ENCODE measurements at places on chromosomes 1 and 21.
A peak's percentile ranks its signal among the peaks of the same experiment; 100 is the strongest.

- peak; percentile 71 for DNase-seq
These were observed 351.3 kb upstream of the RUNX1 start for GRCh38 chr21:35400233-35400939.

GRCh38 chr1:31681415-31681814, 22.4 kb downstream of the COL16A1 start:
- DNase-seq = no peak

DNA sequence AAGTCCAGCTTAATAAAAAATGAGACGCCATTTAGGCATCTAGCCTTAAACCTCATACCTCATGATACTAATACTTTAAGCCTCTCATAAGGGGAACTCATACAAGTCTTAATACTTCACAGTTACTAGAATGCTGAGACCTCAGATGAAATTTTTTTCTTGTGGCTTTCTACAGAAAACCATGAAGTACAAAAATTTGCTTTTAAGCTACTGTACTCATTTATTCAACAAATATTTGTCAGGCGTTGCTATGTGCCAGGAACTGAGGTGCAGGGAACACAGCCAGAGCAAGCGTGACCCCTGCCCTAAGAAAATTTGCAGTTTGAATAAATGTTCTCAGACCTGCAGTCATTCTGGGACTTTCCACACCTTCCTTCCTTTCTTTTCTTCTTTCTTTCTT, 150.6 kb downstream of the MRPL39 start:
- no peak for DNase-seq

- no peak for DNase-seq
These were observed 99.7 kb downstream of the SLC45A1 start for GRCh38 chr1:8417625-8418024.

DNA sequence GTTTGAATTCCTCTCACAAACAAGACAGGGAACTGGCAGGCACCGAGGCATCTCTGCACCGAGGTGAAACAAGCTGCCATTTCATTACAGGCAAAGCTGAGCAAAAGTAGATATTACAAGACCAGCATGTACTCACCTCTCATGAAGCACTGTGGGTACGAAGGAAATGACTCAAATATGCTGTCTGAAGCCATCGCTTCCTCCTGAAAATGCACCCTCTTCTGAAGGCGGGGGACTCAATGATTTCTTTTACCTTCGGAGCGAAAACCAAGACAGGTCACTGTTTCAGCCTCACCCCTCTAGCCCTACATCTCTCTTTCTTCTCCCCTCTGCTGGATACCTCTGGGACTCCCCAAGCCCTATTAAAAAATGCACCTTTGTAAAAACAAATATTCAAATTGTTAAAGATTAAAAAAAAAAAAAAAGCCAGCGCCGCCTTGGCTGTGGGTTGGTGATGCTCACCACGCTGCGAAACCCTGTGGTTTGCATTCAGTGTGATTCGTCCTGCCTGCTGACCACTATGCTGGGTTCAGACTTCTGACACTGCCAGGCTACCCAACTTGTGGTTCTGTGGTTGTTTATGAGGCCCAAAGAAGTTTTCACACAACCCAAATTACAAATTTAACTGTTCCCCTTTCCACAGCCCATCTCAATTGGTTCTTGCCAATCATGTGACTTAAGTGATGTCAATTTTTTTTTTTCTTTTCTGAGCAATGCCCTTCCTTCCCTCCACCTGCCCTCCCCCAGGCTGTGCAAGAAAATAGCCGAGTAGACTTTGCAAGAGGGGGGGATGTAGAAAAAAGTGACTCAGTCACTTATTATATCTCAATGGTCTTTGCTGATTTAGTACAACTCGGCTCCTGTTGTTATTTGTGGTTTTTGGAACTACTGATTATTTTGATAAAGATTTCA, at the start of gene RUNX1:
TSS of gene RUNX1 (minus strand) at position 597 of the 912 bp plus-strand sequence.
- peak; percentile 70 for DNase-seq

- no peak for DNase-seq
These were observed 883.4 kb upstream of the B3GALT2 start for GRCh38 chr1:194069831-194070218.

GRCh38 chr1:170567214-170567613, 35.2 kb downstream of the GORAB start:
- DNase-seq = no peak

- DNase-seq = no peak
These were observed 79.0 kb upstream of the CAPZB start for GRCh38 chr1:19564366-19564765.

DNA sequence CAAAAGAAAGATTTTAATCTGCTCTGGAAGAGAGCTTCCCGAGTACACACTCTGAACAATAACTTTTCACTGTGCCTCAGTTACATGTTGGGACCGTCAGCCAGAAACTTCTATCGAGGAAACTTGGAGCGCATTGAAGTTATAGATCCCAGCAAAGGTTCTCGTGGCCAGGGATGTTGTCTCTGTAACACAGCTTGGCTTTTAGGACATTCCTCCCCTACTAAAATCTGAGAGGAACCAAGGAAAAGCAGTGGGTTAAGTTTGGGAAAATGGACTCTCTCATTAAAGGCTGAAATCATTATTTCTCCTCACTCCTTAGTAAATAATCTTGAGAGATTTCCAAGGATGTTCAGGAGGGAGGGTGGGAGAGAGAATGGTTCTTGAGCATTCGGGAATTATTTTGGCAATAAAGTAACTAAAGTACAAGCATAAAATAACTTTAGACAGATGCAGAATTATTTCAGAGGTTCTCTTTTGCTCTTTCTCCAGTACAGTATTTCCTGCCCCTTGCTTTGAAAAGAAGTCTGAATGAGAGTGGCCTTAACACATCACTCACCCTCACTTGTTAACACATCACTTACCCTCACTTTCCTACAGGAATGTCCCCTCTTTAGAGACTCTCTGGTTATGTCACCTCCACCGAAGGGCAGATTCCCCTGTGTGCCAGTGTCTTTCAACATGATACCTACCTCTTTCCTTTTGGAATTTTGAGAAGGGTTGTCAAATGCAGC, 1.8 kb upstream of the NFIA start:
- no peak for DNase-seq

GRCh38 chr1:212686591-212686990, 13.0 kb downstream of the BATF3 start:
- no peak for DNase-seq

DNA sequence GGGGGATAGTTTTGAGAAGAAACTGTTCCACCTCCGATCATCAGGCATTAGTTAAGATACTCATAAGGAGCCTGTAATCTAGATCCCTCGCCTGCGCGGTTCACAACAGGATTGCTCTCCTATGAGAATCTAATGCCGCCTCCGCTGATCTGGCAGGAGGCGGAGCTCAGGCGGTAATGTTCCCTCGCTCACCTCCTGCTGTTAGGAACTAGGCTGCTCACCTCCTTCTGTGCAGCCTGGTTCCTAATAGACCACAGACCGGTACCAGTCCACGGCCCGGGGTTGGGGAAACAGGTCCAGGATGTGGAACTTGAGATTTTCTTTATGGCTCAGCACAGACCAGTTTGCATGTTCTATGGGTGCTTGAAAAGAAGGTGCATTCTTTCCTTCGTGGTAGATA, 27.2 kb upstream of the FAM3B start:
- peak; percentile 18 for DNase-seq

GRCh38 chr1:11978301-11978700, 1.9 kb upstream of the MFN2 start:
- no peak for DNase-seq

DNA sequence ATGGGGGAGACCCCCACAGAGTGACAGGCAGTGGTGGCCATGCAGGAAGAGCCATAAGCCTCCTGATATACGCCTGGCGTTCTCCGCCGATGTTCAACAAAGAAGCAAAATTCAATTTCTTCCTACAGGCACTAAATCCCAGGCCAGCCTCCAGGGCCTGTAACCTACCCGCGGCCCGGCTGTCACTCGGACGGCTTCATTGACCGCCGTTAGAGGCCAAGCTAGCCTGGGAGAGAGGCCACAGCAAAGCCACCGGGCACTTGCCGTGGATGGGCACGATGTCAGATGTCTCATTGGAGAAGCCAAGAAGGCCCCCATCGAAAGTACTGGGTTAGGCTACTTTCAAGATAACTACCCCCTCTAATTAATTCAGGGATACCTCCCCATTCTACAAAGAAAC, 9.7 kb downstream of the ADGRB2 start:
- no peak for DNase-seq

DNA sequence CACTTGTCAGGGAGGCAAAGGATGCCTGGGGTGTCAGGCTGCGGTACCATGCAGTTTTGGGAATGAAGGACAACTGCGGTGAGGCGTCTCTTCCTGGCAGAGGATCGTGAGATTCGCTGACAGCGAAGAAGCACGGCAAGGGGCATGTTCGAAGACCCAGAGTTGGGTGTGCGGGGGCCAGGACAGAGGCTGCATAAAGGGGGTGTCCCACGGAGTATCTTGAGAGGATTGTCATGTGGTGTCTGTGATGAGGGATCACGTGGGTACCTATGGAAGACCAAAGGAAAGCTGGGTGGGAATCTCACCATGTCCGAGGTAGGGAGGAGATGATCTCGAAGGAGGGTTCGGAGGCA, 372 bp downstream of the SLC25A44 start:
- peak; percentile 14 for DNase-seq

DNA sequence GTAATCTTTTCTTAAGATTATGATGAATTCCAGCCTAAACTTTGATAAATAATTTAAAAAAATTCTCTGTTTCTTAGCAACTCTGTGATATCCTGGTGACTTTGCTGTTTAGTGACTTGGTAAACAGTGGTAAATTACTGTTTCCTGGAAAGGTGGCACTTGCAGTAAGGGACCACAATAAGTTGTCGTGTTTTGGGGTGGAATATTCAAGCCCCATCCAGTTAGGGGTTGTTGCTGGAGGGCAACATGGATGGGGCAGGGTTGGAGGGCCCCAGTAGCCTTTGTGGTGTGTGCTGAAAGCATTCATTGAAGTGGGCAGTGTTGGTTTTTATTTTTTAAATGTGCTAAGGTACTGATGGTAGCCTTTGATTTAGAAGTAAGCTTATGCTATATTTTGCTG, 30.3 kb downstream of the PRDM2 start:
- DNase-seq = no peak

GRCh38 chr1:230153641-230154296, 86.7 kb downstream of the GALNT2 start:
- DNase-seq = peak; percentile 82
